ENCODE measurements at places on chromosomes 7 and 10.

GRCh38 chr7:155338632-155339320 lies 41.1 kb downstream of the INSIG1 start:
- DNase-seq = peak; percentile 7

- DNase-seq = no peak
Observed at GRCh38 chr7:65441010-65441409, 67.4 kb downstream of the ZNF92 start.

DNA sequence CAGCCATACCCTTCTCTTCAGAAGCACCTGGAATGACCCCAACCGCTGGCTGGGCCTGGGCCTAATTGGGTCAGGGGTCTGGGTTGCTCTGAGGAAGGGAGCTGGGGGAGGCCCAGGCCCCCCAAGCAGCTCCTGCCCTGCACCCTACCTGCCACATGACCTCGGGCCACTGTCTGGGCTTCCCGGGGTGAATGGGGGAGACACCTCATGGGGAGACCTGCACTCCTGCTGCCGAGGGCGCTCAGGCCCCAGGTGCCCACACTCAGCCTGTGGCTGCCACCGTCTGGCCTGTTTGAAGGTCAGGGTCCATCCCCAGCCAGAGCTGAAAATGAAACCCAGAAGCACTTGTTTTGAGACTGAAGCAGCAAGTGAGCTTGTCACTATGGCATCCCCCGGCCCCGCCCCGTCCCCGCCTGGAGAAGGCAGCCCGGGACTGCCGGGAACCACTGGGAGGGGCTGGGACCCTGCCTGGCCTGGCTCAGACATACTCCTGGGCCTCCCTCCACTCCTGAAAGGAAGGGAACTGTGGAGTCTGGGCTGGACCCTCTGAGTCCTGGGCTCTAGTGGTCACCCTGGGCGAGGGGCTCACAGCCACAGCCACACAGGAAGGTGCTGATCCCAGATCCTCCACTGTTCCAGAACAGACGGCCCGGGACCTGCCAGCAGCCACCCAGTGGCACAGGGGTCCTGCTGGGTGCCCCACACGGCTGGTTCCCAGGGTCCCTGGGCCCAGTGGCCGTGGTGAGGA lies 7.4 kb upstream of the MICALL2 start:
- DNase-seq = no peak

DNA sequence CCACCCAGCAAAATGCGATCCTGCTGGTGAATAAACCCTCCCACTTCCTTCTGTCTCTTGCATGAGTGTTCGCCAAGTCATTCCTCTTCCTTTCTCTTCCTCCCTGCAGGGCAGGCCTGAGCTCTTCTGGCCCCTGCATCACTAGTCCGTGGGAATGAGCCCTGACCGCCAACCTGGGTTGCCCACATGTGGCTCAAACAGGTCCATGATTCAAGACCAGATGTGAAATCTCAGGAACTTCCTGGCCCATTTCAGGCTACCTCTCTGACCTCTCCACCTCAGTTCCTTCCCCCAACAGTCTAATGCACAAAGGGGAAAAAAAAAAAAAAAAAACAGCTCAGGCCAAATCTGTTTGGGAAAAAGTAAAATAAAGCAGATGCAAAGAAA lies 5.4 kb upstream of the YWHAG start:
- DNase-seq = no peak

- no peak for DNase-seq
Observed at GRCh38 chr7:121561717-121562116, 165.6 kb upstream of the FAM3C start.

Measured in stimulated activated naive CD4-positive, alpha-beta T cell treated with Interleukin-2 at 50 U/mL for 16 hours (primary cell).